ENCODE measurements at places on chromosomes 1 and 21.

DNA sequence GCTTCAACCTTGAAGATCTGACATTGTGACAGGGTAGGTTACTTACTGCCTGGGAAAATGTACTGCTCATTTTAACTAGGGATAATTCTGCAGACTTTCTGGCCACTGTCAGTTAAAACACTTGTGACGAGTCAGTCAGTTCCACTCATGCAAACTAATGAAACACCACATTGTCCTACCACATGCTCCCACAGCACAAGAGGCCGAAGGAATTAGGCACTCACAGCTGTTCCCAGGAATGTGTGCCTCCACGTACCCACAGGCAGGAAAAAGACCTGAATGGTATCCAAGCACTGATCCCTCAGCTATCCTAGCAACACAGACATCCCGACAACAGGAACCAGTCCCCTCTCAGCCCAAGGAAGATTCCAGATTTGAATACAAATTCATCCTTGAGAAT lies 12.3 kb downstream of the BCAR3 start:
- no peak for DNase-seq

DNA sequence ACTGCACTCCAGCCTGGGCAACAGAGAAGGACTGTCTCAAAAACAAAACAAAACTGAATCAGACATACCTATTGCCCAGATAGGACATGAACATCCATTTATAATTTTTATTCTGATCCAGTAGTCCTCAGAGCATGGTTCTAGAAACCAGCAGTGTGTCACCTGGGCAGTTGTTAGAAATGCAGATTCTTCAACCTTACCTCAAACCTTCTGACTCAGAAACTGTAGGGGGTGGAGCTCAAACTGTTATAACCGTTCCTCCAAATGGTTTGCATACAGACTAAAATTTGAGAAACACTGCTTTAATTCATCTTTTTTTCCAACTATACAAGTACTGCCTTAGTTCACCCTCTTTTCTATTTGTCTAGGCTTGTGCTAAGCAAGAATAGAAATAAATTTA lies 6.0 kb downstream of the NASP start:
- no peak for DNase-seq

DNA sequence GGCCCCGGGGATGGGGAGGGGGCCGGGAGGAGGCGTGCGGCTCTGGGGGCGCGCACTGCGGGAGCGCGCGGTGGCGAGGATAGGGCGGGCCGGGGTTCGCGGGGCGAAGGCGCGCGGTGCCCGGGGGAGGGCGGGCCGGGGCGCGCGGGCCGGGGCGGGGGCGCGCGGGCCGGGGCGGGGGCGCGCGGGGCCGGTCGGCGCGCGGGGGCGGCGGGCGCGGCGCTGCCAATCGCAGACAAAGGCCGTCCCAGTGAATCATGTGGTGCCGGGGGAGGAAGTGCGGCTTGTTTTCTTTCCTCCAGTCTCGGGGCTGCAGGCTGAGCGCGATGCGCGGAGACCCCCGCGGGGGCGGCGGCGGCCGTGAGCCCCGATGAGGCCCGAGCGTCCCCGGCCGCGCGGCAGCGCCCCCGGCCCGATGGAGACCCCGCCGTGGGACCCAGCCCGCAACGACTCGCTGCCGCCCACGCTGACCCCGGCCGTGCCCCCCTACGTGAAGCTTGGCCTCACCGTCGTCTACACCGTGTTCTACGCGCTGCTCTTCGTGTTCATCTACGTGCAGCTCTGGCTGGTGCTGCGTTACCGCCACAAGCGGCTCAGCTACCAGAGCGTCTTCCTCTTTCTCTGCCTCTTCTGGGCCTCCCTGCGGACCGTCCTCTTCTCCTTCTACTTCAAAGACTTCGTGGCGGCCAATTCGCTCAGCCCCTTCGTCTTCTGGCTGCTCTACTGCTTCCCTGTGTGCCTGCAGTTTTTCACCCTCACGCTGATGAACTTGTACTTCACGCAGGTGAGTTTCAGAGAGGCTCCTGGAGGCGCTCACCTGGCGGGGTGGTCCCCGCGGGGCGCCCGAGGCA lies at the start of gene GPR137B:
Gene GPR137B (plus strand): TSS at position 287 of the 851 bp plus-strand sequence. CDS start 84 bp downstream, at position 371.
- DNase-seq, result peak; percentile 64

DNA sequence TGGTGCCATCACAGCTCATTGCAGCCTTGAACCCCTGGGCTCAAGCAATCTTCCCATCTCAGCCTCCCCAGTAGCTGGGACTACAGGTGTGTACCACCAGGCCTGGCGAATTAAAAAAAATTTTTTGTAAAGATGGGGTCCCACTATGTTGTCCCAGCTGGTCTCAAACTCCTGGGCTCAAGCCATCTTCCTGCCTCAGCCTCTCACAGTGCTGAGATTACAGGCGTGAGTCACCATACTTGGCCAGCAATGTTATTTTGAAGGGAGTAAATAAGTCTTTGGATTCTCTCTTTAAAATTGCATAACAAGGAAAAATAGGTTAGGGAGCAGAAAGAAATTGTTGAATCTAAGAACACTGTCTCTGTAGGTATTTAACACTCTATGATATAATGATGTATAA lies 111.3 kb downstream of the RPS6KC1 start:
- no peak for DNase-seq

GRCh38 chr1:63024132-63024531 lies 240.2 kb downstream of the ATG4C start:
- DNase-seq, result no peak

DNA sequence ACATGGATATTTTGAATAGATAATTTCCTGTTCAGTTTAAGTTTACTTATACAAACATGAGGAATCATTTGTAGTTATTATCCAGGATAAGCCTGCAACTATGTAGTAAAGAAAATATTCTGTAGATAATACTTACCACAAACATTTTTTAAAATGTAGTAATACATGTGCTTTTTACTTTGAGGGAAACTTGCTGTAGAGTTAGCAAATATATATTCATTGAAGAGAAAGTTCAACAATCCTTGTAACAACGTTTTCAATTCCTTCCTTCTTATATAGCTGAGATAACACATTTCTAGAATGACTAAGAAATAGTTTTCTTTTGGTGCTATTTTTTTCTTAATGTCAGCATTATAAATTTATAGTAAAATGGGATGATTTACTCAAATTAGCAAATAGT lies 664.6 kb upstream of the ADAMTS5 start:
- DNase-seq, result no peak

- no peak for DNase-seq
Measured at GRCh38 chr1:117683571-117684285, 77.9 kb downstream of the TENT5C start.

DNA sequence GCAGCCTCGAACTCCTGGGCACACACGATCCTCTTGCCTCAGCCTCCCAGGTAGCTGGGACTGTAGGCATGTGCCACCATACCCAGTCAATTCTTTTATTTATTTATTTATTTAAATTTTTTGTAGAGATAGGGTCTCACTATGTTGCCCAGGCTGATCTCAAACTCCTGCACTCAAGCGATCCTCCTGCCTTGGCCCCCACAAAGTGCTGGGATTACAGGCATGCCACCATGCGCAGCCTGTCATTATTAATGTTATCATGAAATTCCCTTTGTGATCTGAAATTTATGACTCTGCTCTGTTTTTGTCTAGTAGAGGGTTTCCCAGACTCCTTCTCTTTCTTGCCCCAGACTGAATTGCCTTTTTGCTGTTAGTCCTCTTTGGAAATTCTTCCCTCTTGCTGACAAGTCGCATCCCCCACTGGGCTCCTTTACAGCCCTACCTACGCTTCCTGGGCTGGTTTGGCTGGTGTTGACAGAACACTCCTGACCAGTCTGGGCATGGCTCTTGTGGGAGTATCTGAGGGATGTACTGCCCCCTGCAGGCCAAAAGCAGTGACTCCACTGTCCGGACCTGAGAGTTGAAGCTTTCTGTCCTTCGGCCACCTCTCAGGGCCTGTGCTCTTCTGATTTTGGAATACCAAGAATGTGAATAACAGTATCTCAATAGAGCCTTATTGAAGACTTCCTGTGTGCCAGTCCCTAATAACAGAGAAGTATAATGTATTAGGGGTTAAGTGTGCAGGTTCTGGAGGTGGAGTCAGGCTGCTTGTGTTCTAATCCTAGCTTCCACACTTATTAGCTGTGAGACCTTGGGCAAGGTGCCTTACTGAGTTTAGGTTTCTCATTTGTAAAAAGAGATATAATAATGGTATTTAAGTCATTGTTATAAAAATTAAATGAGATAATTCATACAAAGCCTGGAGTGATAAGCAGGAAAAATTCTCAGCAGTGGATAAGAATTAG lies 28.2 kb downstream of the TCEANC2 start:
- DNase-seq, result peak; percentile 47

DNA sequence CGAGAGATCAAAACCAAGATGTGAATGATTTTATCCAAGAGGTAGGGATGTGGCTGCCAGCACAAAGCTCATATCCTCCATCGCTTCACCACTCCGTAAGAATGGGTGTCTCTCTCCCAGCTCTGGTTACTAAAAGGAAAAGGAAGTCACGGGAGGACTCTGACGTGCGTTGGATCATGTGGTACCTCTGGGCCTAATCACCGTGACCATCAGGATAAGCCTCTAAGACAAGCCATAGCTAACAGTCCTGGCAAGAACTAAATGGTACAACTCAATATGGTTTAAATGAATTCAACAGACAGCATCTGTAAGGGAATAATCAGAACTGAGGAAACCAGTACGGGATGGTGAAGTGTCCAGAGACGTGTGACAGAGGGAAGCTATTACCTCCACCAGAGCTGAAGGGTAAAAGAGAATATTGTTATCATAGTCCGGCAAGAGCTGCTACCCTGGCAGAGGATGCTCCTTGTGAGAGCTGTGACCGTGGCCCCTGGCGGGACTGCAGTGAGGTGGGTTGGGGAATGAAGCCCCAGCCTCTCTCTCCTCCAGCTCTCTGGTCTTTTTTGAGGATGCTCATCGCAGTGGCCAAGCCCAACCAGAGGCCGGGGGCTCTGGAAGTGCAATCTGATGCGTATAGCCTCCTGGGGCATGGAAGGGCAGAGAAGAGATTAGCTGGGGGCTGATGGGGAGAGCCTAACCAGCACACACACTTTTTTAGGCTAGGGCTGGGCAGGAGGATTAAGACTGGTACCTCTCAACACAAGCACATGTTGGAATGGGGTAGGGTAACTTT lies 54.2 kb downstream of the KIAA1614 start:
- DNase-seq, result no peak

GRCh38 chr1:40564913-40565312 lies 33.5 kb downstream of the ZNF684 start:
- DNase-seq, result no peak

DNA sequence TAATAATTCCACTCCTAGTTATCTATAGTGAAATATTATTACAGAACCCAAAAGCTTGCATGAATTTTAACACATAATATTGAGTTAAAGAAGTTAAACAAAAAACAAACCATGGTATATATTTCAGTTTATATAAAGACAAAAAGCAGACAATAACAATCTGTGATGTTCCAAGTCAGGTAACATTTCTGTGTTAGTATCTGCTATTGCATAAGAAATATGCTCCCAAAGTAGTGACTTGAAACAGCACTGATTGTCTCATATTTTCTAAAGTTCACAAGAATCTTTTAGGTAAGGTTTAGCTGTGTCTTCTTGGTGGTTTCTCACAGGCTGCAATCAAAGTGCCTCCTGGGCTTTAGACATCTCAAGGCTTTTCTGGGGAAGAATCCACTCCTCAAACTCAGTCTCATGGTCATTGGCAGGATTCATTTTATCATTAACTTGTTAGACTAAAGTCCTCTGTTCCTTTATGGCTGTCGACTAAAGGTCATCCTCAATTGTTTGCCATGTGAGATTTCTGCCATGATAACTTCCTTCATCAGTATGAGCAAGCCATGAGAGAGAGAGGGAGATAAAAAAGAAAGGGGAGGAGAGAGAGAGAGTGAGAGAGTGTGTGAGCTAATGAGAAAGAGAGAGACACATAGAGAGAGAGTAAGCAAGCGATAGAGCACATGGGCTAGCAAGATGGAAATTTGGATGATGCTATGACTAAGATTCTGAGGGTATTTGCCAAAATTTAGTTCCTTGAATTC lies 19.9 kb downstream of the GBP1 start:
- DNase-seq, result no peak

GRCh38 chr1:2789986-2790581 lies 11.4 kb downstream of the TTC34 start:
- no peak for DNase-seq

GRCh38 chr1:186188004-186188539 lies 187.0 kb downstream of the TPR start:
- DNase-seq, result no peak

- DNase-seq, result no peak
Measured at GRCh38 chr1:19517017-19517416, 31.7 kb upstream of the CAPZB start.

DNA sequence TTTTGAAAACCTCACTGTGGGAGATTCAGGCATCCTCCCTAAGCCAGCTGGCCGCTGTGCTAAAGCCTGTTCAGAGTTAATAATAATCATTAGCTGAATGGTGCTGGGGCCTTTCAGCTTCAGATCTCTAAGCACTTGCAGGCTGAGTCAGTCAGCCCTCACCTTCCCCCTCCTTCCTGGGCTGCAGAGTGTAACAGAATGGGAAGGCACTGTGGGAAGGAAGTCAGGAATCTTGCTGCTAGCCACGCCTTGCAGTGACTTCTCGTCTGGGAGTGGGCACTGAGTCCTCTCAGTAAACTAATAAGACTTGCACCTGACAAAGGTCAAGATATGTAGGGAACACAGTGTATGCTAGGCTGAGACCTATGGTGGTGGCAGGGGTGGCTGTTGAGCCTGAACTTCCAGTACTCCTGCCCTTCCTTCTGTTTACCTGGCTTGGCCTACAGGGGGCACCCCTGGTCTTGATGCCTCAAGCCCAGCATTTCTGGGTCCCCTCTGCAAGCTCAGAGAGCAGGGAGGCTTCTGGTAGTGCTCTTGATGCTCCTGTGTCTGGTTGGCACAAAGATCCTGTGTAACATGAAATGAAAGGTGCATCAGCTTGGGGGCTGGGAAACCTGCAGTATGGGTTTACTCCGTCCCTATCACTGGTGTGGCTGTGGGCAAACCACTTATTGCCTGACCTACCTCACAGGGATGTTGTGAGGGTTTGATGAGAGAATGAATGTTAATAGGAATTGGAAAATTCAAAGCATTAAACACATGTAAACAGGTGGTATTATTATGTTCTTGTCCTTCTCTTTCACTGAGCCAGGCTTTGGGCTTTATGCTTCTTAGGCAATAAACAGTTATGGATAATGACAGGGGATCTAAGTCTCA lies 6.0 kb downstream of the CYB561D1 start:
- peak; percentile 74 for DNase-seq

DNA sequence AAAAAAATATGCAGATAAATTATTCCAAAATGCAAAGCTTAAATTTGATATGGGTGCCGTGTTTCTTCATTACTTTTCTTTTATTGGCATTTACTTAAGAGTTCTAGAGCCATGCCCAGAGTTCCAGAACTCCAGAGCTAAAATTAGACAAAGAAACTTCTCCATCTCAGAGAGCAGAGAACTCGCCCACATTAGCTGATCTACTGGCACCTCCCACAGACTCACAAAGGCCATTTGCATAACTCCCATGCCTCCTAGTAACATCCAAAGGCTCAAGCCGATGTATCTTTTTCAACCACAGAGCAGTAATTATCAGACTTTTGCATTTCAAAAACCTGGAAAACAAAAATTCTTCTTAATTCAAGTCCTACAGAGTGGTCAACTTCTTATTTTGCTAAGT lies 323.8 kb upstream of the ST6GALNAC5 start:
- DNase-seq, result no peak

DNA sequence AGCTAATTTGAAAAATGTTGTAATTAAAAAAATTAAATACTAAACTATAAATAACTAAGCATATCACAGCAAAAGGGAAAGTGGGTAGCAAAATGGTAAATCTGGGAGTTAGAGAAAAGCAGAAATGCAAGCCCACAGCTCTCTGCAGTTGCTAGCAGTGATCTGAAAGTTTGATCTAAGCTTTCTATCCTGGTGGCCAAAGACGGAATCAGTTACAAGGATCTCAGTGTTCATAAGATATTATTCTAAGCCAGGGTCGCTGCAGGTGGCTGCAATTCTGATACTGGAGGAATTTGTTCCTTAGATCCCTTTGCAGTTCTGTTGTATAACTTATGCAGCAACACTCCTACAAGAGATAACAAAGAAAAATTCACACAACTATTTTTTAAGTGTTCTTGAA lies 363.7 kb downstream of the SETD4 start:
- no peak for DNase-seq
